ENCODE measurements at places on chromosomes 1 and 21.

GRCh38 chr1:67214420-67215174 lies 48.3 kb downstream of the IL23R start:
- DNase-seq = no peak

DNA sequence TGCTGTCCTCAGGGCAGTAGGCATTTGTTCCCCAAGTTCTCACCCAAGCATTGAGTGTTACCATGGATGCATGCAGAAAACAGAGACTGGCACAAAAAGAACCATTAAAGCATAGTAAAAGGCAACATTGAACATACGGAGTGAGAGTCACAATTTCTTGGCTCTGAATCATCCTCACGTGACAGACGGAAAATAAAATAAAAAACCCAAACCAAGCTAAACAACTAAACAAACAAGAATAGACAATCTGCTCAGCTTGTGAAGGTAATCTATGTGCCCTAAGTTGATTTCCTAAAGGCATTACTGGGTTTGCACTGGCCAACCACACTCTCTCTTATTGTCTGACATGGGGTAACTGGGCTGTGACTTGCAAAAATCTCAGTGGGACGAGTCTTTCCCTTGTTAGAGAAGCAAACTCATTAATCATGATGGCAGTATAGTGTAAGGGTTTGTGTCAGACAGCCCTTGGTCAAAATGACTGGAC lies 306.0 kb downstream of the ASTN1 start:
- DNase-seq = peak; percentile 31

DNA sequence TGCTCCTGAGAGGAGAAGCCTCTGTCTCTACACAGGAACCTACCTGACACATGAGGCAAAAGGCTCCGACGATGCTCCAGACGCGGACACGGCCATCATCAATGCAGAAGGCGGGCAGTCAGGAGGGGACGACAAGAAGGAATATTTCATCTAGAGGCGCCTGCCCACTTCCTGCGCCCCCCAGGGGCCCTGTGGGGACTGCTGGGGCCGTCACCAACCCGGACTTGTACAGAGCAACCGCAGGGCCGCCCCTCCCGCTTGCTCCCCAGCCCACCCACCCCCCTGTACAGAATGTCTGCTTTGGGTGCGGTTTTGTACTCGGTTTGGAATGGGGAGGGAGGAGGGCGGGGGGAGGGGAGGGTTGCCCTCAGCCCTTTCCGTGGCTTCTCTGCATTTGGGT lies 3.9 kb upstream of the ACKR1 start:
- no peak for DNase-seq

DNA sequence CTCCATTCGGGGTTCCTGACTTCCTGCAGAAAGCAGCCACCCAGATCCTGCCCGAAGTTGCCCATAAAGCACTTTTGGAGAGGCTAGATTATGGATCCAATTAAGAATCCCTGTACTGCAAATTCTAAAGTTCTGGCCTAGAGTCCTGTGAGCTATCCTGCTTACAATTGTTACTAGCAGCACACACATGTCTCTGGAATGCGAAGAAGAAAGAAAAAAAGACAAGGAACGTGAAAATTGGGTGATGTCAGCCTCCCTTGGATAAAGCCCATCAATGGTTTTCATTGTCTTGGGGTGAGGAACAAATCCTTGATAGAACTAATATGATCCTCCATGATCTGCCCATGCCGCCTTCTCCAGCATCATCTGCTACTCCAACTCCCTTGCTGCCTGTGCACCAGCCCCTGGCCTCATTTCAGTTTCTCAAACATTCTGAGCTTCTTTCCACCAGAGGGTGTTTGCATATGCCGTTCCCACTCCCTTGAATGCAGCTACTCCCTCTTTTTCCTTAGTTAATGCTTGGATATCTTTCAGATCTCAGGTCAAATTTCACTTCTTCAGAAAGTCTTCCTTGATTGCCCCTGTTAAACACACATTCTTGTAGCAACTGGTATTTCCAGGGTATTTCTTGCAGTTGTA lies 94.0 kb downstream of the ST6GALNAC5 start:
- no peak for DNase-seq

- no peak for DNase-seq
Measured at GRCh38 chr1:53625049-53625448, 113.9 kb downstream of the GLIS1 start.

GRCh38 chr1:51661081-51661518 lies 44.2 kb downstream of the OSBPL9 start:
- DNase-seq = peak; percentile 59

- DNase-seq = no peak
Measured at GRCh38 chr1:168372861-168373371, 92.2 kb downstream of the TBX19 start.

- no peak for DNase-seq
Measured at GRCh38 chr1:242784084-242784483, 259.6 kb upstream of the PLD5 start.

DNA sequence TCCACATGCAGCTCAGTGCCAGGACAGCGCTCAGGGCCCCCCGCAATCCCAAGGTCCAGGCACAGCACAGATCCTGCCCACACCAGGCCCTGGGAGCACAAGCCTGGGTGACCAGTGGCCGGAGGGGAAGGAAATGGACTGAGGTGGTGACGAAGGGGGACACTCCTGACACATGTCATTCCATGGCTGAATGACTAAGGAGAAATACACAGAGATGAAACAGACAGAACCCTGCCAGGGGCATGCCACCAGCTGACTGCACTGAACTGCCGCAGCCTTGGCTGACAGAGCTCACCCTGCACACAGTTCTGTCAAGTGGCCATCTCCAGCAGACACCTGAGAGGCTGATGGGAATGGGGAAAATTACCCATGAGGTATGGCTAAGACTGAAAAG lies 56.1 kb downstream of the HSF2BP start:
- no peak for DNase-seq

- DNase-seq = no peak
Measured at GRCh38 chr1:12301518-12302237, 71.8 kb downstream of the VPS13D start.

DNA sequence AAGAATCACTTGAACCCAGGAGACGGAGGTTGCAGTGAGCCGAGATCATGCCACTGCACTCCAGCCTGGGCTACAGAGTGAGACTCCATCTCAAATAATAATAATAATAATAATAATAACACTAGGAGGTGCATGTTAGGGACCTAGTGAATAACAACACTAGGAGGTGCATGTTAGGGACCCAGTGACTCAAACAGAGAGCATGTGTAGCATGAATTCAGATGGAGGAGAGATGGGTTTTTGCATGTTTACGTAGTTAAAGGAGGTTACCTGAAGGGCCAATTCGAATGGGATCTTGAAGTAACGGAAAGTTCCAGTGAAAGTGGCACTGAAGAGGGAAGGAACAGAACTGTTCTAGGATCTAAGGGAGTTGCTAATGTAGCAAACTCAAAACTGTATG lies 7.1 kb upstream of the KCNK1 start:
- DNase-seq = no peak

DNA sequence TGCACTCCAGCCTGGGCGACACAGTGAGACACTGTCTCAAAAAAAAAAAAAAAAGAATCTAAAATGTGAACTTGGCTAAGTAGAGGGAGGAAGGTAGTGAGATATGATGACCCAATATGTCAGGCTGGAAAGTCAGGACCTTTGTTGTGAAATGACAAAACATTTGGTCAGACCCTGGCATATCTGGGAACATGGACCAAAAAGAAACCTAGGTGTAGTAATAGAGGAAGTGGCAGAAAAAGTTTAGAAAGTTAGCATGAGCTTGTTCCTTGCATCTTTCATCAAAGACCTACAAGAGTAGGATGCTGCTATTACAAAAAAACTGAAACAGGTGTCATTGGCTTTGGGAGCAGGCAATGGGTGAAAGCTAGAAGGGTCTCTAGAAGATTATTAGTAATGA lies 7.3 kb upstream of the S100A3 start:
- no peak for DNase-seq

- no peak for DNase-seq
Measured at GRCh38 chr1:83559129-83559840, 439.6 kb downstream of the TTLL7 start.

- no peak for DNase-seq
Measured at GRCh38 chr1:174535207-174535606, 87.4 kb downstream of the GPR52 start.

GRCh38 chr1:14923727-14924452 lies 229.7 kb upstream of the TMEM51 start:
- peak; percentile 75 for DNase-seq

- no peak for DNase-seq
Measured at GRCh38 chr1:100353071-100353801, 930 bp downstream of the CDC14A start.

DNA sequence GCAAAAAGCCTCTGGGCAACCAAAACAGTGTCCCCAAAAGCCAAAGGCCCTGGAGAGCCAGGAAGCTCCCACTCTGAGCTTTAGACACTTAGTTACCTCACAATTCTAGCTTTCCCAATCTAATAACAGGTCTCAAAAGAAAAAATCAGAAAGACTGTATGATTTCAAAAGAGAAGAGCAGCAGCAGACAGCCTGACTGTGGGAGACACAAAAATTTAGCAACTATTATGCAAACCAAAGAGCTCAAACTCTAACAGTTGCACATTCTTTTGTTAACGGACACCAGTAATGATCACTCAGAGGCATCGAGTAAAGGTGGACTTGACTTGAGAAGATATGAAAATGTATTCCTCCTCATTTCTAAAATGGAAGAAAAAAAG lies 160.1 kb downstream of the SLC45A1 start:
- DNase-seq = no peak

GRCh38 chr1:27545271-27545670 lies 55.3 kb upstream of the WASF2 start:
- DNase-seq = no peak

DNA sequence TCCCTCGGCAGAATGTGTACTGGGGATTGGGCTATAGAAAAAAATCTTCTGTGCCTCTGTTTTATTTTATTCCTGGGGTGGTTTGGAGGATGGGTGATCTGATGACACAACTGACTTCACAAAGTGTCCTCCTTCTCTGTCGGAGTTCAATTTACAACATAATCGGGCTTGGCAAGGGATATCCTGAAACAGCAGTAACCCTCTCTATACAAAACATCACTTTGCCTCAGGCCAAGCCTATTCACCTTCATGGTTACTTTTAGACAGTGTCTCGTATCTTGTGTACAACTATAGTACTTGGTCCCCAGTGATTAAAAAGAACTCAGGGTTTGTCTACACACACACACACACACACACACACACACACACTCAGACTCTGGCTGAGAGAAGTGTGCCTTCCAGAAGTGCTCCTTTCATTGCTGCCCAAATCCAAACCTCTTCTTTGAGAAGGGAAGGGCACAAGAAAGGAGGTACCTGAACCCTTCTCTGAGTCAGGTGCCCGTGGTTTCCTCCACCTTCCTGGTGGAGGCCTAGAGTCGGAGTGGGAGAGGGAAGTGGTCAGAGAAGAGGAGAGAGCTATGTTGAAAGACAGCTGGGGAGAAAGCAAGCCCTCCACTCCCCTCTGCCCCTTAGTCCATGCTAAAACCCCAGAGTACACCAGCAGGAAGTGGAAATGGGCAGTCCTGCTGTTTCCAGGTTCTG lies 62.4 kb upstream of the POU2F1 start:
- DNase-seq = no peak

- no peak for DNase-seq
Measured at GRCh38 chr1:65265296-65265650, 44.1 kb upstream of the DNAJC6 start.

DNA sequence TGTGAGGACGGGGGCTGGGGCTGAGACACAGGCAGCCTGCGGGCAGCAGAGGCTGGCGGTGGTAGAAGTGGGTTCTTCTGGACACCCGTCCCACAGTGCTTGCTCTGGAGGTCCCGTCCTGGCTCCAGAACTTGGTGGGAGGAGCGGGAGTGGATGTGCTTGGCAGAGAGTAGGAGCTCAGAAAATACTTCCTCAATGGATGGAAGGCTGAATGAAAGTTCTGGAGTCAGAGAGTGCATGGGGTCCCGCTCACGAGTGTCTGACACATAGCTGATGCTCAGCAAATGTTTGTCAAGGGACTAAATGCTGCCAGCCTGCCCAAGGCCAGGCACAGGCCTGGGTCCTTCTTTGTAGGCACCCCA lies 13.4 kb upstream of the NES start:
- DNase-seq = no peak

- no peak for DNase-seq
Measured at GRCh38 chr1:230735447-230735846, 11.7 kb upstream of the CAPN9 start.

DNA sequence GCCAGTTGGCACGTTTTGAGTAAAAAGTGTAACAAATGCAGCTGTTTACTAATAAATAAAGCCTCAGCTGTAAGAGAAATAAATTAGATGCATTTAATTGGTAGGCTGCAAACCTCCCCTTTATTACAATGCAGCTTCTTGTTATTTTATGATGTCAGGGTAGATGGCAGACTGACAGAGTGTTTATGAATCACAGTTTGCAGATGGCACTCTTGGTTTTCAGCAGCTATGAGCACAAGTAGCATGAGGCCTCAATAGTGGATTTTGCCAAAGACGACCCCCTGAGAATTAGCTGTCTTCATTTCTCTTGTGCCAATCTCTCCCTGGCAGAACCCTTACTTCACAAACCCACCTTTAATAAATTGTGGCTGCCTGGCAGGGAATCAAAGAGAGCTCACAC lies 161.2 kb upstream of the C1orf87 start:
- no peak for DNase-seq

Measured in COLO829 (cell line).